ENCODE measurements at places on chromosomes 7 and 10.

DNA sequence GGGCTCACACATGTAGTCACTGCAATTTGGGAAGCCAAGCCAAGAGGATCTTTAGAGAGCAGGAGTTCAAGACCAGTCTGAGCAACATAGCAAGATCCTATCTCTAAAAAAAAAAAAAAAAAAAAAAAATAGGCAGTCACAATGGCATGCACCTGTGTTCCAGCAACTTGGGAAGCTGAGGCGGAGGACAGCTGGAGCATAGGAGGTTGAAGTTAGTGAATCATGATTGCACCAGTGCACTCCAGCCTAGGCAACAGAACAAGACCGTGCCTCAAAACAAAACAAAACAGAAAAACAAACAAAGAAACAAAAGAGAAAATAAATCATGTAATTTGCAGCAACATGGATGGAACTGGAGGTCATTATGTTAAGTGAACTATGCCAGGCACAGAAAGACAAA, 33.6 kb upstream of the BICC1 start:
- no peak for DNase-seq

DNA sequence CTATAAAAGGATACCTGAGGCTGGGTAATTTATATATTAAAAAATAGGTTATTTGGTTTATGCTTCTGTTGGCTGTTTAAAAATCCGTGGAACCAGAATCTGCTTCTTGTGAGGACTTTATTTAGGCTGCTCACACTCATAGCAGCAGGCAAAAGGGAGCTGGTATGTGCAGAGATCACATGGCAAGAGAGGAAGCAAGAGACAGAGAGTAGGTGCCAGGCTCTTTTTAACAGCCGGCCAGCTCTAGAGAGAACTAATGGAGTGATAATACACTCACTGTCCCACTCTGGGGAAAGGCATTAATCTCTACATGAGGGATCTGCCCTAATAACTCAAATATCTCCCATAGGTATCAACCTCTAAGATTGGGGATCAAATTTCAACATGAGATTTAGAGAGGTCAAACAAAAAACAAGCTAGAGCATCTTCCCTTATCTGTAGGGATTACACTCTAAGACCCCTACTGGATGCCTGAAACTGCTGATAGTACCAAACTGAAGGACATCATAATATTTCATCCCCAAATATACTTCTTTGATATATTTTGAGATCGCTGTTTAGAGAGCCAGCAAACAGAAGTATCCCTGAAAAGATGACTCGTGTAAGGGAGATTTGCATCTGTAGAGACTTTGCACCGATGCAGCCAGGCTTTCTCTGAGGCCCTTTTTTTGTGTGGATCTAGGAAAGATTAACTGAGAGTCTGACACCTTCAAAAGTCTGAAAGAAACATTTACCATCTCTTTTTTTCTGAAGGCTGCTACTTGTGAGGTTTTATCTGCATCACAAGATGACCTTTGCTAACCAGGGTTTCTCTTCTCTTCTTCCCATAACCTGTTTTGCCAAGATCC, 717.0 kb upstream of the MBL2 start:
- no peak for DNase-seq

- no peak for DNase-seq
These were observed 144.3 kb upstream of the DGKB start for GRCh38 chr7:15046861-15047260.

- no peak for DNase-seq
These were observed 186.4 kb downstream of the FAM107B start for GRCh38 chr10:14588084-14588937.

DNA sequence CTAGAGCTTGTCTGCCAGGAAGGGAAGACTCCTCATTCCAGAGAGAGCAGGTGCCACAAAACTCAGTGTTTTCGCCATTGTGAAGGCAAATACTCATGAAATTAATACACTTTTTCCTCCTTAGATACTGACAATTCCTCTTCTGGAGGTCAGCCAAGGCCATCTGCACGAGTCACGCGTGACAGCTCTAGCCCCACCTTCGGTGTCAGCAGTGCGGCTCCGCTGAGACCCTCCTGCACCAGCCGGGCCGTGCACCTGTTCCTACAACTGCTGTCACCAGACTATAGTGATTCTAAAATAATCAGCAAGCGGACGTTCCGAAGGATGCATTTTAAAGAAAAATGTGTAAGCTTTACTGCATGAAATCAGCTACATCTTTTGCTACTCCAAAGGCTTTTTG, 127.7 kb downstream of the DIP2C start:
- DNase-seq: no peak

DNA sequence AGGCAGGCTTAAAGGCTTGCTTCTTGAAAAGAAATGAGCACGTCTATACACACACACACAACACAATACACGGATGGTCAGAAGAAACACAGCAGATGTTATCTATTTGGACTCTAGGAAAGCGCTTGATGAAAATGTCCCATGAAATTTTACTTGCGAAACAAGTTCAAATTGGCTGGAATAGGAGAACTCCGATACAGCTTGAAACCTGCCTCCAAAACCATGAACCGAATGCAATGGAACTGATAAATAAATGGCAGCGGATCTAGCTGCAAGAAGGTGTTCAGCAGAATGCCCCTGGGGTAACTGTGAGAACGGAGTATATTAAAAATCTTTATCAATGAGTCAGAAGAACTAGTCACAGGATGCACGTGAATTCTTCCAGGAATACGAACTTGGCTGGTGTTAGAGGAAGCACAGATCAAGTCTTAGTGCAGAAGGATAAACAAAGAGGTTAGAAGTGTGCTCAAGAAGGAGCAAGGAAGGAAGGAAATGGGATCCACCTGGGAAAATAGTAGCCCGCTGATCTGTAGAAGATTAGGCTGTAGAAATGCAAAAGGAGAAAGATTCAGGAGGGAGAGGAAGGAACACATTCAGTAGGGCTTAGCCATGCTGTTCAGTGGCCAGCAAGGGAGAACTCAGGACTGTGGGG, 142.0 kb upstream of the PRKCQ start:
- DNase-seq: no peak

GRCh38 chr7:148461392-148462179, 129.0 kb upstream of the C7orf33 start:
- DNase-seq: no peak

GRCh38 chr7:88771417-88771816, 11.9 kb downstream of the ZNF804B start:
- DNase-seq: no peak

DNA sequence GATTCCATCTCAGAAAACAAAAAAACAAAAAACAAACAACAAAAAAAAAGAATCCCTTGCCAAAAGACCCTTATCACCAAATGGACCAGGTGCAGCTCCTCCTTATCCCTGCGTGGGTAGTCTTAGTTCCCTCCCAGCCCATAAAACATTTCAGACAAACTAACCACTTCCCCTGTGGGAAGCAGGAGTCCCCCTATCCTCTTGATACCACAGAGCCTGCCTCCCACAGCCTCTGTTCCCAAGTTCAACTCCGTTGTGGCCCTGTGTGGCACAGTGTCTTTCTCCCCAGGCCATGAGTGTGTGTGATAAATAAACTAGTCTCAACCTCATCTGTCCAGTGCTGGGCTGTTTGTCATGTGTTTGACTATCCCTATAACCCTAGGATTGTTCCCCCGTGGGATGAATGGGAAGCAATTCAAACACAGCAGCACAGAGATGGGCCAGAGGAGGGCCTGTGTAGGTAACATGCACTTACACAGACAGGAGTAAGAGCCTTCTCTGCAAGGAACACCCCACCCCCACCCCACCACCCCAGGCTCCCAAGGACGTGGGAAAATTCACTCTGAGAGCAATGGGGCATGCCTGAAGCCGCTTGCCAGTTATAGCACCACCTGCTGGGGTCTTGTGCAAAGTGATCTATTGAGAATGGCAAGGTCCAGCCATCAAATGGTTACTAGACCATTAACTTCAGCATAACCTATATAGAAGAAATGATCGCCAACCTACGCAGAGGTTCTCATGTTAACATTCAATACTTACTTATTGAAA, 147.1 kb upstream of the GHITM start:
- DNase-seq: no peak

- no peak for DNase-seq
These were observed 3.9 kb upstream of the HPS1 start for GRCh38 chr10:98450618-98451017.

DNA sequence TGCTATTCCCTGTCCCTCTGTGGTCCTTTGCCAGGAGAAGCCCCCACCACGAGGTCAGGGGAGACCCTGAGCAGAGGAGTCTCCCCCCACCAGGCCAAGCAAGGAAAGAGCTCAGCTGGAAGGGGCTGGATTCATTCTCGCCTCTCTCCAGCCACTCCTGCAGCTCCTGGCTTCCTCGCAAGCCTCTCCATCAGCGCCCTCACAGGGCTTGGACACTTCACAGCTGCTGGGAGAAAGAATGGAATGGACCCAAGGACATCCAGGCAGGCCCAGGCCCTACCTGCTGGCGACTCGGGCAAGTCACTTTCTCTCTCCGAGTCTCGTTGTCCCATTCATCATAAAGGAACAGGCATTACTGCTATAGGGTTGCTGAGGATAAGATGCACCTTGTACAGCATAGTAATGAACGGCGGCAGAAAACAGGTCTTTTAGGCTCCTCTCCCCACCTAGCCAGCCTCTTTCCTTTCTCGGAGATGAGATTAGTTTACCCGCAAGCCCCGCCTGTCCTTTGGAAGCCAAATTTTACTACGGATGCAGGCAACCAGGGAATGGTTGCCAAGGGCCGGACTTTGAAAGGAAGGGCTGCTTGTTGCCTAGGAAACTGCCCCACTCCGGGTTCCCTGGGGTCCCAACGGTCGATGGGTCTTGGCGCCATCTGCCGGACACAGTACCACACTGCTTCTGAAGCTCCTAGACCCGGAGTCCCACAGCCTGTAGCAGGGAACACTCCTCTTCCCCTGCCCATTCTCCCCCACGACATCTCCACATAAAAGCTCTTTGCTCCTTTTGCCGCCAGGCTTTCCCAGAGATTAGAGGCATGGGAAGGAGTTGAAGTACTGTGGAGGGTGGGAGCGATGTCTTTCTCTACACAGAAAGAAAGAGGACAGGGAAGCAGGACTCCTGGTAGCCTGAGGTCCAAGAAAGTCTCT, 22.3 kb downstream of the IMPDH1 start:
- peak; percentile 92 for DNase-seq

DNA sequence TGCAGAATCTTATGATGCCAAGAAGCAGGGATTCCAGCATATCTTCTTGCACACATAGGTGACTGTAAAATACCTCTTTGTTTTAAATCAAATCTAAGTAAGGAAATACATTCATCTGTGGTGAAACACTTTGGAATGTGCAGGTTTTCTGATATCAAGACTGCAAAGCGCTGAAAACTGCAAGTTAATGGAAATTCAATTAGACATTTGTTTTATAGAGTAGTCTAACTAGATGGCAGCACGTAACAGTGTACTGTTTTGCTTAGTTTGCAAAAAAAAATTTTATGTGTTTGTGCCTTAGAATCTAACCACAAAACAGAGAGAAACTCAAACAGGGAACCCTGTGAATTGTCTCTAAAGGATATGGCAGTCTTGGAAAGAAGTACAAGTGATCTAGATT, 259.2 kb downstream of the HDAC9 start:
- DNase-seq: no peak

GRCh38 chr7:134699021-134699818, 52.6 kb downstream of the BPGM start:
- DNase-seq: no peak
